ENCODE measurements at places on chromosomes 5 and 9.

- peaks cover 8% of the 10 kb centered on the region for H3K4me1 ChIP-seq
- H3K27ac ChIP-seq, result peak overlapping the region; percentile 73
- no peak for DNase-seq
- peak overlapping the region; percentile 49 for H3K4me3 ChIP-seq
- H3K27me3 ChIP-seq, result no peaks in the 10 kb centered on the region
Observed at GRCh38 chr9:31302620-31303418, 1081.6 kb upstream of the ACO1 start.

DNA sequence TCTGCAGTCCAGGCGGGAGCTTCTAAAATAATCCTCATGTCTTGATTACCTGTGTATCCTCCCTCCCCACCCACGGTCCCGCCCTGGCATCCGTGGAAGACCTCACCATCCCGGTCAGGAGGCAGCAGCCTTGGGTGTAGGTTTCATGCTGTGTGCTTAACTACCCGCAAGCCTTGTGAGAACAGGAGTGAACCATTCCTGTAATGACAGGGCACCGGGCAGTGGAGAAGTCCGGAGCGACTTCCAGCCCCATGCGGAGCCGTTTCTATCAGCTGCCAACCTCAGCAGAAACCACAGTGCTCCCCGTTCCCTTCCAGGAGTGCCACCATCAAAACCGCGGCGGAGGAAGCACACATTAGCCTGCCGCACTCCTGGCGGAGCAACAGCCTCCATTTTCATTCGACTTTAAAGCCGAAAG lies 123.5 kb upstream of the LMX1B start:
- H3K36me3 ChIP-seq, result peaks cover 2% of the 10 kb centered on the region
- H3K4me3 ChIP-seq, result peak overlapping the region; percentile 21
- no peak for DNase-seq
- peaks cover 22% of the 10 kb centered on the region for H3K4me1 ChIP-seq
- no peaks in the 10 kb centered on the region for H3K27me3 ChIP-seq

- H3K4me1 ChIP-seq, result no peaks in the 10 kb centered on the region
- H3K27me3 ChIP-seq, result no peaks in the 10 kb centered on the region
- no peak overlapping the region for H3K4me3 ChIP-seq
Observed at GRCh38 chr9:3648266-3648665, 122.5 kb upstream of the RFX3 start.

DNA sequence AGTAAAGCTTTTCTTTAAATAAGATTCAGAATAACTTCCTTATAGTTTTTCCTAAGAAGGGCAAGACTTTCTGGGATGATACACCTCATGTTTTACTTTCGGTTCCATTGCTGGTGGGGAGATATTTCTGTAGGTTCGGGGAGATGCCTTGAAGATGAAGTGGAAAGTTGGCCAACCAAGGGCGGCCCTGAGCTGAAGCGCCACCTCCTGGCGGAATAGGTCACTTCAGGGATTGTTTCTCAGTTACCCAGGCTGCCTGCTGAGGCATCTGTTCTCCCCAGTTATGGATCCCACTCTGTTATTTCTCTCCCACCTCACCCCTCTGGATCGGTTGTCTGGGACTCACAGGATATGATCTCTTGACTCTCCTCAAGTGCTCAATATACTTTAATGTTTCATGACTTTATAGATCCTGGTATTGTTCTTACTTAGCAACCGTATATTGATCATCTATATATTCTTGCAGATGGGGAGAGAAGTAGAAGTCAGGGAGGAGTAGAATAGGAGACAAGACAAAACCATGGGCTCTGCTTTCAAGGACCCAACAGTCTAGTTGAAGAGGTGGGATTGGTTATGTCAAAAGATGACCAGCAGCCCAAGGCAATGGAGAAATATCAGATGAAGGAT lies 23.4 kb downstream of the MEGF10 start:
- peak; percentile 21 for DNase-seq
- H3K27ac ChIP-seq, result no peak overlapping the region
- H3K4me3 ChIP-seq, result no peak overlapping the region
- peaks cover 5% of the 10 kb centered on the region for H3K27me3 ChIP-seq

GRCh38 chr9:100294341-100294740 lies 58.4 kb downstream of the TEX10 start:
- DNase-seq, result no peak
- no peak overlapping the region for H3K4me3 ChIP-seq
- H3K4me1 ChIP-seq, result no peaks in the 10 kb centered on the region
- H3K36me3 ChIP-seq, result peaks cover 7% of the 10 kb centered on the region
- no peaks in the 10 kb centered on the region for H3K27me3 ChIP-seq
- no peak overlapping the region for H3K27ac ChIP-seq

- no peak overlapping the region for H3K4me3 ChIP-seq
- H3K27ac ChIP-seq, result no peak overlapping the region
- peaks cover 36% of the 10 kb centered on the region for H3K36me3 ChIP-seq
- H3K27me3 ChIP-seq, result no peaks in the 10 kb centered on the region
- DNase-seq, result no peak
- peaks cover 14% of the 10 kb centered on the region for H3K4me1 ChIP-seq
Observed at GRCh38 chr5:143124593-143124992, 278.9 kb downstream of the NR3C1 start.

- no peak for DNase-seq
- H3K27ac ChIP-seq, result no peak overlapping the region
- H3K4me1 ChIP-seq, result no peaks in the 10 kb centered on the region
- H3K36me3 ChIP-seq, result no peaks in the 10 kb centered on the region
- no peak overlapping the region for H3K4me3 ChIP-seq
- peaks cover 11% of the 10 kb centered on the region for H3K27me3 ChIP-seq
Observed at GRCh38 chr9:119282476-119283077, 86.7 kb downstream of the BRINP1 start.

GRCh38 chr5:58875599-58875998 lies 292.7 kb downstream of the RAB3C start:
- H3K27me3 ChIP-seq, result peaks cover 23% of the 10 kb centered on the region
- no peaks in the 10 kb centered on the region for H3K36me3 ChIP-seq
- no peak for DNase-seq
- H3K4me3 ChIP-seq, result no peak overlapping the region
- H3K4me1 ChIP-seq, result no peaks in the 10 kb centered on the region

DNA sequence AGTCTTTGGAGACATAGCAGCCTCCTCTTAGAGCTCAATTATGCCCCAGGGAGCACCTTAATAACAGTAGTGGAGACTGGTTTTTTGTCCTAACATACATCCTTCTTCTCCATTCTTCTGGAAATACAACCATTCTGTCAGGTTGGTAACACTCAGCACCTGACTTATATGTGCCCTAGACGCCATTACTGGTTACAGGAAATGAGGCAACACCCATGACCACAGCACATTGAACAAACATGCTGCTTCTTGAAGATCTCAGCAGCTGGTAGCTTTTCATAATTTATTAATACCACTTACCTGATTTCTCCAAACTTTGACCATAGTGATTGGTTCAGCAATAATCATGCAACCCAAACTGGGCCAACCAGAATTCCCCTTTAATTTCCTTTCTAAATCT lies 25.1 kb upstream of the TRPM3 start:
- no peaks in the 10 kb centered on the region for H3K36me3 ChIP-seq
- H3K4me3 ChIP-seq, result no peak overlapping the region
- H3K27me3 ChIP-seq, result no peaks in the 10 kb centered on the region
- no peak overlapping the region for H3K27ac ChIP-seq
- no peaks in the 10 kb centered on the region for H3K4me1 ChIP-seq

DNA sequence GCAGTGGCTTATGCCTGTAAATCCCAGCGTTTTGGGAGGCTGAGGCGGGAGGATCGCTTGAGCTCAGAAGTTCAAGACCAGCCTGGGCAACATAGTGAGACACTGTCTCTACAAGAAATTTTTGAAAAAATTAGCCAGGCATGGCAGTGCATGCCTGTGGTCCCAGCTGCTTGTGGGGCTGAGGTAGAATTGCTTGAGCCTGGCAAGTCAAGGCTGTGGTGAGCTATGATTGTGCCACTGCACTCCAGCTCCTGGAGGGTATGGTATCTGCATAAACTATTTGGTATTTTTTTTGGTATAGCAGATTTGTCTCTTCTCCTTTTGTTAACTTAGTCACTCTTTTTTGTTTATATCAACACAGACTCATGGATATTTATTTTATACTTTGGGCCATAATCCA lies 61.5 kb upstream of the TEX48 start:
- peaks cover 12% of the 10 kb centered on the region for H3K4me1 ChIP-seq
- no peak for DNase-seq
- no peak overlapping the region for H3K27ac ChIP-seq
- H3K36me3 ChIP-seq, result no peaks in the 10 kb centered on the region

GRCh38 chr9:107751567-107752210 lies 262.1 kb upstream of the KLF4 start:
- H3K27ac ChIP-seq, result no peak overlapping the region
- no peaks in the 10 kb centered on the region for H3K4me1 ChIP-seq
- H3K36me3 ChIP-seq, result no peaks in the 10 kb centered on the region
- H3K4me3 ChIP-seq, result no peak overlapping the region
- no peak for DNase-seq

GRCh38 chr5:142626786-142627185 lies 59.1 kb downstream of the FGF1 start:
- no peaks in the 10 kb centered on the region for H3K36me3 ChIP-seq
- H3K4me3 ChIP-seq, result no peak overlapping the region
- H3K27ac ChIP-seq, result no peak overlapping the region
- no peak for DNase-seq

GRCh38 chr5:123422433-123423277 lies 548 bp downstream of the CEP120 start:
- H3K27ac ChIP-seq, result peak overlapping the region; percentile 100
- peaks cover 14% of the 10 kb centered on the region for H3K4me1 ChIP-seq
- no peak for DNase-seq
- no peaks in the 10 kb centered on the region for H3K27me3 ChIP-seq
- H3K36me3 ChIP-seq, result no peaks in the 10 kb centered on the region

DNA sequence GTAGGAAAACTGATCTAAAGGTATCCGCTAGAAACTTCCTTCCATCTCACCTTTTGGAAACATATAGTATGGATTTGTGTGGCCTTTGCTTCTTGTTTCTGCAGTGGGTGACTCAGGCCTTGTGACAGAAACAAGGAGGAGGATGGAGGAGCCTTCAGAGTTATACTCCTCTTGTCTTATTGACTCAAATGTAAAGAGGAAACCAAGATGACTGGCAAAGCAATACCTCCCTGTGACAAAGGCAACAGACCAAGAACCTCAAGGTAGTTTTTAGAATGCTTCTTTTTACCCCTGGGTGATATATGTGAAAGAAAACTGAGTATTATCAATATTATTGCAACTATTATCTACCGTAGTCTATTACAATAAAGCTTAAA lies 123.3 kb upstream of the SLIT3 start:
- no peaks in the 10 kb centered on the region for H3K36me3 ChIP-seq
- no peak for DNase-seq
- no peaks in the 10 kb centered on the region for H3K4me1 ChIP-seq

DNA sequence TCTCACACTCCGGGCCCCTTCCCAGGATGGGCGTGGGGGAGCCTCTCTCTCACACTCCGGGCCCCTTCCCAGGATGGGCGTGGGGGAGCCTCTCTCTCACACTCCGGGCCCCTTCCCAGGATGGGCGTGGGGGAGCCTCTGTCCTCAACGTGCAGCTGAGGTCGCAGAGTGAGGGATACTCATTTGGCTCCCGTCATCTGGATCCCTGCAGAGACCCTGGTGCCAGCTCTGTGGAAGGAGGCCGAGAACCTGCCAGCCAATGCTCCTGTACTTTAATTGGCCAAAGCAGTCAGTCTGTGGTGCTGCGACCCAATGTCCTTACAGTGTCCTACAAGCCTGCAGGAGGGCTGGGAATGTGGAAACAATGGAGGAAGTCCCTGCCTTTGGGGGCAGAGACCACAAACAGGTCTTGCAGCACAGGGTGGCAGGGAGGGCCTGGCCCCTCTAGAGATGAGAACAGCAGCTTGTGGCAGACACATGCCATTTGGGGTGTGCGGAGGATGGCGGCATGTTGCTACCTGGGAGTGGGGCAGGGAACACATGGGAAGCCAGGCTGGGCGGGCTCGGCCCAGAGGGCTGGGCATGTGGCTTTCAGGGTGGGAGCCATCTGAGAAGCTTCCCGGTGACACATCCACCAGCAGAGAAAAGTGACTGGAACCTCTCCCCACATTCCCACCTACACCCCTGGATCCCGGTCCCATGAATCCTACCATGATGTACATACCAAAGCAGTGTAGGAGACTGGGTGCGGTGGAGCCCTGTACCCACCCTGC lies 13.6 kb upstream of the MRNIP start:
- H3K27ac ChIP-seq, result no peak overlapping the region
- peaks cover 13% of the 10 kb centered on the region for H3K36me3 ChIP-seq
- DNase-seq, result no peak
- H3K4me1 ChIP-seq, result no peaks in the 10 kb centered on the region
- H3K4me3 ChIP-seq, result no peak overlapping the region

- H3K4me3 ChIP-seq, result no peak overlapping the region
- DNase-seq, result no peak
- H3K36me3 ChIP-seq, result no peaks in the 10 kb centered on the region
- H3K27me3 ChIP-seq, result no peaks in the 10 kb centered on the region
- no peak overlapping the region for H3K27ac ChIP-seq
Observed at GRCh38 chr9:80320480-80320879, 748.7 kb downstream of the TLE4 start.

- H3K36me3 ChIP-seq, result no peaks in the 10 kb centered on the region
- no peaks in the 10 kb centered on the region for H3K27me3 ChIP-seq
- DNase-seq, result no peak
- no peak overlapping the region for H3K4me3 ChIP-seq
Observed at GRCh38 chr5:27474047-27474309, 435.6 kb upstream of the CDH9 start.

GRCh38 chr5:147918101-147918685 lies 11.9 kb upstream of the C5orf46 start:
- no peaks in the 10 kb centered on the region for H3K36me3 ChIP-seq
- DNase-seq, result no peak
- peaks cover 8% of the 10 kb centered on the region for H3K27me3 ChIP-seq
- H3K4me3 ChIP-seq, result no peak overlapping the region
- H3K27ac ChIP-seq, result no peak overlapping the region

- no peak for DNase-seq
- no peaks in the 10 kb centered on the region for H3K36me3 ChIP-seq
- H3K27me3 ChIP-seq, result peaks cover 20% of the 10 kb centered on the region
- no peak overlapping the region for H3K27ac ChIP-seq
Observed at GRCh38 chr9:115099901-115100300, 18.1 kb downstream of the TNC start.

GRCh38 chr5:9547122-9547947 lies 1.5 kb upstream of the SEMA5A start:
- no peak for DNase-seq
- H3K27ac ChIP-seq, result no peak overlapping the region
- no peaks in the 10 kb centered on the region for H3K36me3 ChIP-seq
- H3K4me3 ChIP-seq, result no peak overlapping the region
- H3K4me1 ChIP-seq, result peaks cover 9% of the 10 kb centered on the region

DNA sequence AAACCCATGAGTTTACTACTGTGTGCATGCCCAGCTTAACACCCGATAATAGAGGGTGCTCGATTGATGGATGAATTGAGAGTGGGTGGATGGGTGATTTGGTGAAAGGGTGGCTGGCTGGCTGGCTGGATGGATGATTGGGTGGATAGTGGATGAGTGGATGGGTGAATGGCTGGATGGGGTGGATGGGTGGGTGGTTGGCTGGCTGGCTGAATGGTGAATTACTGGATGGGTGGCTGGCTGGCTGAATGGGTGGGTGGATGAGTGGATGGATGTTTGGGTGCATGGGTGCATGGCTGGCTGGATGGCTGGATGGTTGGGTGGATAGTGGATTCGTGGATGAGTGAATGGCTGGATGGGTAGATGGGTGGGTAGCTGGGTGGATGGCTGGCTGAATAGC lies 201.1 kb downstream of the IRX1 start:
- no peaks in the 10 kb centered on the region for H3K36me3 ChIP-seq
- H3K4me3 ChIP-seq, result no peak overlapping the region
- no peak for DNase-seq
- no peaks in the 10 kb centered on the region for H3K4me1 ChIP-seq
- no peak overlapping the region for H3K27ac ChIP-seq
